ENCODE measurements at places on chromosomes 1 and 21.

DNA sequence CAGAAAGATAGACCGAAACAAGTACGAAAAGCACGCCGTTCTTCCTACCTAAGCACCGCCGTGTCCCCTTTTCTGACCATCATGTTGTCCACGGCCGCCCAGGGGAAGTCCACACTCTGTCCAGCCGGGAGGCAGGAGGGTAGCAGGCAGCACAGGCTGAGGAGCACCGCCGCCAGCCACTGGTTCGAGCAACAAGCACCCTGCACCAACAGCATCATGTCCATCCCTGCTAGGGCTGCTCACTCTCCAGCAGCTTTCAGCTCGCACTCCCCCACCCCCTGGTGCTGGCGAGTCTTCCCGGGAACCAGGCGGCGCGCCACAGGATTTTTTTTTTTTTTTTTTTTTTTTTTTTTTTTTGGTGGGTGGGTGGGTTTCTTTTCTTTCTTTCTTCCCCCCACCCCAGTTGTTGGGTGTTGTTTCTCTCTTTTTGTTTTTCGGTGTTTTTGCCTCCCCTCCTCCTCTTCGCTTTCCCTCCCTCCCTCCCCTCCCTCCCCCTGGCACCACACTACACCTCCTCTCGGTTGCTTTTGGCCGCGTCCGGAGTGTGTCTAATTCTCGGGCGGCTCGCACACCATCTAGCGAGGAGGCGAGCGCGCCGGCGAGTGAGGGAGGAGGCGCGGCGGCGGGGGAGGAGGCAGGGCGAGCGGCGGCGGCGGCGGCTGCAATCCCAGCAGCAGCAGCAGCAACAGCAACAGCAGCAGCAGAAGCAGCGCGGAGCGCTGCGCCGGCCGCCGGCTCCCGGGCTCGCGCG, at the start of gene NEGR1:
NEGR1 (minus strand) TSS at position 269 of the 751 bp plus-strand sequence.
- DNase-seq: peak; percentile 58

DNA sequence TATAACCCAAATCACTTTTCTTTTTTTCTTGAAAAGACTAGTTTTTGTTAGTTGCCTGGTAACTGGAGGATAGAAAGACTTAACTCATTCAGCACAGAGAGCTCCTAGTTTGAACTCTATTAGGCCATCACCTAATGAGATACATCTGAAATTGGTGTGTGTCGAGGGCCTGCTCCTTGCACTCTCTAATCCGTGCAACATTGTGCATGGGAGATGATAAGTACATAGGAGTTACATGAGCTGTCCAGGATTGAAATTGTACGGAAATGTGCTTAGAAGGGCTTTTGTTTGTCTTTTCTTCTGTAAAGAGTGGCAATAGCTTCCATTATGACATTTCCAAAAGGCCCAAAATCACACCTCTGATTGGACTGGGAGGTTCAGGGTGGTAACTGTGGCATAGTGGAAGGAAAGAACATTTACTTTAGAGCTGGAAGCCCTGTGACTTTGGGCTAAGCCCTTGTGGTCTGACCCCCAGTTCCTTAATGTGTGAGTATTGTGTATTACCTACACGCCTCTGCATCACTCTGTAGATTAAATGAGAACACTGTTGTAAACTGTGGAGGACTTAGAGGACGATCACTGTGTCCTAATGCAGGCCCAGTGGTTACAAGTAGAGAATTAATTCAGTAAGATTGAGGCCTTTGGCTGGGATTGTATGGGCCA, 71.2 kb downstream of the FGGY start:
- DNase-seq: no peak

DNA sequence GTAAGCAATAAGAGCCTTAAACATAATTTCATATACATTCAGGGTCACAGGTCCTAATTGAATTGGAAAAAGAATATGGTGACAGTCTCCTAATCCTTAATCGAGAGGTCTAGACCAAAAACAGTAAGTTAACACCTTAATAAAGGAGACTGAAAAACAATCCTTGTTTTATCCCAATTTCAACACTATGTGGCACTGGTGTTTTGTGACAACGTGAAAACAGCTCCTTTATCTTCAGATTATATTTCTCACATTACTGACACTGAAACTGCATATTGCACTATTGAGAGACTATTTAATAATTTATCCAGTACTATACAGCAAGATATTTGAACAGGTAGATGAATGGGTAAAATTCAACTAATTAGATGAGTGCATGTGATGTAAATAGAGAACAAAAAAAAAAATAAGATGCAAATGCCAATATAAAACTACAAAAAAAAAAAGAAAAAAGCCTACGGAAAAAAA, 34.1 kb downstream of the TP53BP2 start:
- no peak for DNase-seq

- no peak for DNase-seq
Observed at GRCh38 chr1:85330711-85331290, 54.4 kb upstream of the BCL10 start.

DNA sequence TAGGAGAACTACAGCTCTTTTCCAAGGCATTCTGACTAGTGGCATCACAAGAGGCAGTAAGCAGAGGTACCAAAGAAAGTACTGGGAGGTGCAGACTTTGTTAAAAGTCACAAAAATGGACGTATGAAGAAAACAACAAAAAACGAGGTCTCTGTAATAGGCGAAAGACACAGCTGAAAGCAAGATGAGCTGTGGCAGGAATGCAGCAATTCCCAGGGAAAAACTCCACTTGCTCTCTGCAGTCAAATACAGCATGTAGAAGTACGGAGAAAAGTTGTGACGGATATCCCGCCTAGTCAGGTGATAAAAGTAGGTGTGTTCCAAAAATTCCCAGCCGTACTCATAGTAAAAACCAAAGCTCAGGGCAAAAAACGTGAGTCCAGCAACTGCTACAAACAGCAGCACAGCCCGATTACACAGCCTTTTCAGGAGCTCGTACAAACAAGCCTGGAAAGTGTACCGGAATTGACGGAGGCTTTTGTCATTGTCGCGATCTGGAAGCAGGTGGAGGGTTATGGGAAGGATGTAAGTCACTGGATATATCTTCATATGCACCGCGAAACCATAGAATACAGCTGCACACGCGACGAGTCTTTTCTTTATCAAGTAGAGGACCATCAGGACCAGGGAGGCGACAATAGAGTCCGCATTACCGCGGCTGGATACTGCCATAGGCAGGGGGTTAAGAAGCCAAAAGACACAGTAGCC, 979 bp downstream of the PIGM start:
- no peak for DNase-seq

GRCh38 chr1:178010674-178011464, 41.0 kb upstream of the SEC16B start:
- no peak for DNase-seq

GRCh38 chr1:152525080-152525641, 10.9 kb downstream of the CRCT1 start:
- DNase-seq: no peak

GRCh38 chr1:219792337-219793021, 135.9 kb downstream of the SLC30A10 start:
- no peak for DNase-seq

- no peak for DNase-seq
Observed at GRCh38 chr1:100146958-100147357, 14.0 kb downstream of the TRMT13 start.

- no peak for DNase-seq
Observed at GRCh38 chr1:14876747-14877146, 276.8 kb upstream of the TMEM51 start.

DNA sequence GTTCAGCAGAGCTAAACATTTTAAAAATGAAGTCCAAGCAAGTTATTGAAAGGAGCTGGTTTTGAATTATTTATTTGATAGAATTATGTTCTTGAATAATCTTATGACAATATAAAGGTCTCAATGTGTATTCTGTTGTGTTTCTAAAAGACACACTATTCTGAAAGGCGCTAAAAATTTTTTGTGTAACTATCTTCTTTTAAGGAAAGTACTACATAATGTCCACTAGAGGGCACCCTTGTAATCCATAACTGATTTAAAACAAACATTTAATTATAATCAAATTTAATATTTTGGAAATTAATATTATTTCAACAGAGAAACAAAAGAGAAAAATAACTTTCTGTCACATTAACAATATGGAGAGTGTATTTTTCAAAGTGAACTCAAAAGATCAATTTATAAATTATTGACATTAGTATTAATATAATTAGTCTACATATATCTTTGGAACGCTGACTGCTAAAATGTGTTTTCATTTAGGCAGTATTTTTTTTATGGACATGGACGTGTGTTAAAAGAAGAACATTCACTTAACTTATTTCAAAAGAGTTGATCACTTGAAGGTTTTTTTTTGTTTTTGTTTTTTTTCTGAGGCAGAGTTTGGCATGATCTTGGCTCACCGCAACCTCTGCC, 248.4 kb downstream of the DENND1B start:
- no peak for DNase-seq

DNA sequence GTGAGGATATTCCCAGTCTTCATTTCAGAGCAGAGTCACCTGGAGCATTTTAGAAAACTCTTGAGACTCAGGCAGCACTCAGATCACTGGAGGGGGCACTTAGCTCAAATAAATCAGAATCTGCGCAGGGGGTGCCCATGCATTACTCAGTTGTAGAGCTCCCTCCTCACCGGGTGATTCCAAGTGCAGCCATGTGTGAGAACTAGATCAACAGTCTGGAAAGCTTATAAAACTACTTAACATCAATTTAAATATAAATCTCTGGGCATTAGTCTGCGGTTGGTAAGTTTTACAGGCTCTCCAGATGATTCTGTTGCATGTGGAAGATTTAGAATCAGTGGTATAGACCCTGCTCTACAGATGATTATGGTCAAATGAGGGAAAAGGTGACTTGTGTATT, 128.6 kb downstream of the ST6GALNAC3 start:
- DNase-seq: no peak

GRCh38 chr1:1548591-1548990, 8.2 kb upstream of the TMEM240 start:
- DNase-seq: no peak

DNA sequence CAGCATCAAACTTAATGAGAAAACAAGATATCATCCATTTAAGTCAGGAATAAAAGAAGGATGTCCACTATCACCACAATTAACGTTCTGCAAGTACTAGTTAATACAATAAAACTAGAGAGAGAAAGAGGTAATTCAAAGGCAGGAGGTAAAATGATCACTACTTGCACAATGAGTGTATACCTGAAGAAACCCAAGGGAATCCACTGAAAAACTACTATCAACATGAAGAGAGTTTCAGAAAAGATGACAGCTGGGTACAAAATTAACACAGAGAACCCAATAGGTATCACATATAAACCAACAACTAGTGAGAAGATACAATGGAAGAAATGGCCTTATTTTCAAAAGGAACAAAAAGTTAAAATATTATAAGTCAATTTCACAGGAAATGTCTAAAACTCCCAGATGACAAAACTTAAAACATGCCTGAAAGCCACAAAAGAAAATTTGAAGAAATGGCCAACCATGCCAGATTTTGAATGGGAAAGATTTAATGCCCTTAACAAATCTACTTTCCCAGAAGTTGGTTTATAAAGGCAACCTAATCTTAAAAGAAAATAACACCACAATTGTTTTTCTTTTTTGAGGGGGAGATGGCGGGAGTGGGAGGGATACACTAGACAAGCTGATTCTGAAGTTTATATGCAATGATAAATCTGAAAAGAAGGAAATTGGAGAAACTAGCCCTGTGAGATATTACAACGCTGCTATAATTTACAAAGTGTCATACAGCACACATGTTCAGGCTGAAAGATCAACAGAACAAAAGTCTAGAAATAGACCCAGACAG, 17.8 kb downstream of the VPS26C start:
- no peak for DNase-seq

Data from activated gamma-delta T cell treated with Interleukin-2 at 50 U/mL for 16 hours (primary cell).